ENCODE measurements at places on chromosomes 13 and 19. TPM values are rescaled to one million over a fixed set of nuclear protein-coding genes. Genes with fewer than 3 reads are reported as not detected.

DNA sequence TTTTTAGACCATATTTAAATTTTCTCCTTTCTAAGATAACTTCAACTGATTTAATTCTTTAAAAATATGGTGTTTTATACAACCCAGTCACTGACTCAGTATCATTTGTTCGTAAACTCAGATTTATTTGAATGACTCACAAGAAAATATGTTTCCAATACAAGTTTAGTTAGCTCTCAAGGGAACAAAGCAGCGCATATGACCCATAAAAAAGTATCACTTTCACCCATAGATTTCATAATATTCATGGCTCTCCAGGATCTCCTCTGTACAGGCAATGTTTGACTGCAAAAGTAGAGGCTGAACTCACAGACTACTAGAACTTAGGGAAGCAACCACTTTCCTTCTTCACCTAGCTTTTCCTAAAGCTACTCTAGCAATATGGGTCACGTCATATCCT is 405.6 kb upstream of the PCDH9 start:
- DNase-seq = no peak

DNA sequence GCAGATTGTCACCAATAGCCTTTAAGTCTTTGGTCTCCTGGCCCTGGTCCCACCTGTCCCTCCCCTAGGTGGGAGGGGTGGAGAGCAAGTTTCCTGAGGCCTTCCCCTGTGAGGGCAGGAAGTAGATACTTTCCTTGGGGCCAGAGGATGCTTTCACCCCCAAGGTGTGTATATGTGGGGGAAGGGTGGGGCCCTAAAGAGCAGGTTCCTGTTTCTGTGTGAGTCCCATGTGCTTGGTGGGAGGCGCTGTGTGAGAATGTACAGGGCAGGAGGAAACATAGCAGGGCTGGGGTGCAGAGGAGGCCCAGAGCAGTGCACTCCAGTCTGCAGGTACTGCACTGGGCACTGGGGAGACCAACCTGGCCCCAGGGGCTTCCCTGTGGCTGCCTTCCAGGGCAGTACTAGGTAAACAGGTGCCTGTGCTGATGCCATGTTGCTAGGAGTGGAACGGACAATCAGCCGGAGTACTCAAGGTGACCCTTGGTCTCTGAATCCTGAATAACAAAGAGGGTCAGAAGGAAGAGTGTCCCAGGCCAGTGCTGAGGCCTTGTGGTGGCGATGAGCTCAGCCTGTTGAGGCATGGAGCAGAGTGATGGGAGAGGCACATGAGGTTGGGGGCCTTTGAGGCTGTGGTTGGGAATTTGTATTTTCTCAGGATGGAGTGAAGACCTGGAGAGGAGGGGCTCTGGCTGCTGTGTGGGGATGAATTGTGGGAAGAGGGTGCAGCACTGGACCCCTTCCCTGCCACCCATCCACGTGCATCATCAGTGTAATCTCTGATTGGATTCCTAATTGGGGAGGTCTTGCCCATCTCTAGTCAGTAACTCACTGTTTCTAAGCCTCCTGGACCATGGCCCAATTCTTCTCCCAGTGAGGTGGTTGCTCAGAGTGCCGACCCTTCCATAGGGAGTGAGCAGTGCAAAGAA is 5.1 kb downstream of the EGLN2 start:
- no peak for DNase-seq

GRCh38 chr19:6694147-6694815 is 24.3 kb upstream of the TNFSF14 start:
- DNase-seq = no peak

- no peak for DNase-seq
These were observed 9.0 kb downstream of the SLC27A1 start for GRCh38 chr19:17479325-17479791.

DNA sequence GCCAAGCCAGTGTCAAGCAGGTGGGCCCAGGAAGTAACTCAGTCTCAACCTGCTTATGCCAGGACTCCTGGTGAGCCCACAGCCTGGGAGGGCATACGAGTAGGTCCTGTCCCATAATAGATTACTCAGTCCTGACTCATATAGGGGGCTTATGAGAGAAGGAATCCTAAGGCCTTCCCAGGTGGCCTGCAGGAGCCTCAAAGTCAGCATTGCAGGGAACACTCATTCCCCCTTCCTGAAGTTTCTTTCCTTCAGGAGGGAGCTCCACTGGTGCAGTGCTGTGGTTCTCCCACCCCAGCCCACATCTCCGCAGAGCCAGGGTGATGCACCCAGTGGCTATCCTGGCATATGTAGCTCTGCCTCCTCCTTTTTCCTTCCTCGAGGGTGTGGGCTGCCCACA is 137.3 kb downstream of the ZIC5 start:
- no peak for DNase-seq

The SYT5 gene
- 6.8 TPM for total RNA-seq

The TMEM205 gene
- total RNA-seq = 245 TPM

GRCh38 chr13:98496479-98496791 is 80.5 kb downstream of the STK24 start:
- DNase-seq = no peak

DNA sequence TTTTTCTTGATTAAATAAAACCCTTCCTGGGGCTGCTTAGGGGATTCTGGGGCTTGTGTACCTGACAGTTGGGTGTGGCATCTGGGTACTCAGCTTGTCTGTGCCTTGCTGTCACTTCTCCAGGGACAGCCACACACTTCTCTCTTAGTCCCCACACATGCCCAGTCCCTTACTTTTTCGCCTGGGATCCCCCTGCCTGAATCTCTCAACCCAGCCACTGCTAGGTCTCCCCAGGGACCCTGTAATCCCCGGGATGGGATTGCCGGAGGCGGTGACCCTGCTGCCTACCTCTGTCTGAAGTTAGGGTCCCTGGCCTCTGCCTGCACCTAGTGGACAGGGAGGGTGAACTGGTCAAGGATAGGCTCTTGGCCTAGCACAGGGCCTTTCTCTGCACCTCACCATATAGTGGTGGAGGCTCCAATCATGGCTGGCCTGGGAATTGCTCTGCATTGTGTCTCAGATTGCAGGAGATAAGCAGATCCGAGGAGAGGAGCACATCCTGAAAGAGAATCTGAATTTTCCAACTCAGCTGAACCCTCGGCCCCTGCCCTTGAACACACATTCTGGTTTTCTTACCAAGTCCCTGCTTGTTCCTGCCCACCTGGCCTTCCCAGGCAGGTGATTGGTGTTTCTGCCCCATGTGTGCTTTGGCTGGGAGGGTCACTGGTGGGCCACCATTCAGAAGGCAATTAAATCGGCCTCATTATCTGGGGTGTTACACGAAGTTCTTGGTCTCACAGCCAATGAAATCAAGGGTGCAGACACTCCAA is 8.7 kb upstream of the ZNF492 start:
- DNase-seq = no peak

Measured in suprapubic skin (tissue), 4 donors.